ENCODE measurements at places on chromosomes 11 and 22.
A peak's percentile ranks its signal among the peaks of the same experiment; 100 is the strongest.

DNA sequence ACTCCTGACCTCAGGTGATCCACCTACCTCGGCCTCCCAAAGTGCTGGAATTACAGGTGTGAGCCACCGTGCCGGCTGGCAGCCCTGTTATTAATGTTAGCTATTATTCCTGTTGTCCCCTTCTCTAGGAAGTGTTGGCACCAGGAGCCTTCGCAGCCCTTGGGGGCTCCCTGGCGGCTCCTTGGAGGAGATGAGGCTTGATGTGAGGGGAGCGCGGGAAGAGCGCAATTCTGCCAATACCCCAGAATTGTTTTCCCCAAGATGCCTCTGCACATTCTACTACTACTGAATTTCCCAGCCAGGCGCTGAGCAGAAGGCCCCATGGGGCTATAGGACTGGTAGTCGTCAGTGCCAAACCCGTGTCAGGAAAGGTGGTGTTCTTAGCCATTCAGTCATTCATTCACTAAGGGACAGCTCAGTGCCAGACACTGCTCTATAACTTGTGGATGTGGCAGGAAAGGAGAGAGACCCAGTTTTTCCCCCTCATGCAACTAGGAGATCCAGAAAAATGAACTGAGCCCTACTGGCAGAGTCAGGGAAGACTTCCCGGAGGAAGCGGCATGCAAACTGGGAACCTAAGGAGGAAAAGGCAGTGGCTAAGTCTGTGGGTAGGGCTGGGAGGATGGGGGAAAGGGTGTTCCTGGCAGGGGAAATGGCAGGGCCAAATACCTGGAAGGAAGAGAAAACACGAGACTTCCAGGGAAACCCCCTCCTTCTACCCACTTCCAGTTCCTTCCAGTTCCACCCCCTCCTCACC, 3.5 kb downstream of the FBLN1 start:
- no peak overlapping the region for H3K27ac ChIP-seq
- peaks cover 60% of the 10 kb centered on the region for H3K4me1 ChIP-seq
- H3K4me3 ChIP-seq, result peak overlapping the region; percentile 88

DNA sequence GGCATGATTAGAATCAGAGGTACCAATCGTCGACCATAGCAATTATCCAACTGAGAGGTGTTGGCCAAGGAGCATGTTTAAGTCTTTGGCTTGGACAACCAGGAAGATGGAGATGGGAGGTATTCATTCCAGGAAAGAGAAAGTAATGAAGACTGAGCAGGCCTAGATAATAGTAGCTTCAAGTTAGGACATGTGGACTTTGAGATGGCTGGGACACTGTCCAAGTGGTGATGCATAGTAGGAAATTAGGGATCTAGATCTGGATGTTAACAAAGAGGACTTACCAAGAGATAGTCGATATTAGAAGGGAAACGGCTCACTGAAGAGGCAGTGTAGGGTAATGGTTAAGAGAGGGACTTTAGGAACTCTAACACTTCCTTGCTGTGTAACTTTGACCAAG, 266.7 kb downstream of the FAM76B start:
- DNase-seq, result no peak
- H3K36me3 ChIP-seq, result no peaks in the 10 kb centered on the region
- no peaks in the 10 kb centered on the region for H3K27me3 ChIP-seq
- H3K4me3 ChIP-seq, result no peak overlapping the region
- H3K4me1 ChIP-seq, result no peaks in the 10 kb centered on the region

GRCh38 chr22:38228873-38229740, 27.3 kb downstream of the MAFF start:
- peak overlapping the region; percentile 7 for H3K4me3 ChIP-seq
- H3K27ac ChIP-seq, result peak overlapping the region; percentile 95
- peak; percentile 51 for DNase-seq
- peaks cover 42% of the 10 kb centered on the region for H3K36me3 ChIP-seq

DNA sequence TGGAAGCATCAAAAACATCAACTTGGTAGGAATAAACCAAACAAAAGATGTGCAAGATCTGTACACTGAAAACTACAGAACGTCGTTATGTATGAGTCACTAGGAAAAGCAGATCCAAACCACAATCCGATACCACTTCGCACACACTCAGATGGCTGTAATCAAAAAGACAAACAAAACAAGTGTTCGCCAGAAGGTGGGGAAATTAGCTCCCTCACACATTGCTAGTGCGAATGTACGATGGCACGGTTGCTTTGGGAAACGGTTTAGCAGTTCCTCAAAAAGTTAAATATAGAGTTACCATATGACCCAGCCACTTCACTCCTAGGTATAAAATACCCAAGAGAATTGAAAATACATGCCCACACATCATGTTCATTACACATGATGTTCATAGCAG, 14.8 kb upstream of the CARD10 start:
- DNase-seq, result peak; percentile 69
- peaks cover 7% of the 10 kb centered on the region for H3K27me3 ChIP-seq
- H3K4me3 ChIP-seq, result peak overlapping the region; percentile 50
- H3K4me1 ChIP-seq, result peaks cover 28% of the 10 kb centered on the region
- no peaks in the 10 kb centered on the region for H3K36me3 ChIP-seq

GRCh38 chr11:64245797-64246620, 734 bp downstream of the PPP1R14B start:
- peak overlapping the region; percentile 95 for H3K4me3 ChIP-seq
- peak overlapping the region; percentile 95 for H3K27ac ChIP-seq
- H3K4me1 ChIP-seq, result peaks cover 29% of the 10 kb centered on the region
- H3K36me3 ChIP-seq, result peaks cover 16% of the 10 kb centered on the region
- H3K27me3 ChIP-seq, result peaks cover 4% of the 10 kb centered on the region

- H3K27me3 ChIP-seq, result no peaks in the 10 kb centered on the region
- H3K4me3 ChIP-seq, result no peak overlapping the region
- H3K4me1 ChIP-seq, result no peaks in the 10 kb centered on the region
- H3K27ac ChIP-seq, result no peak overlapping the region
These were observed 89.6 kb downstream of the C11orf87 start for GRCh38 chr11:109511598-109511997.

- H3K36me3 ChIP-seq, result no peaks in the 10 kb centered on the region
- H3K4me3 ChIP-seq, result no peak overlapping the region
- DNase-seq, result no peak
These were observed 9.9 kb downstream of the STK33 start for GRCh38 chr11:8584082-8584481.

GRCh38 chr11:73376803-73377629, 817 bp downstream of the RELT start:
- 0 out of 2 replicates have a peak, but pooled peaks cover 5% of the 10 kb centered on the region for H3K36me3 ChIP-seq
- peaks cover 20% of the 10 kb centered on the region for H3K27me3 ChIP-seq
- peaks cover 31% of the 10 kb centered on the region for H3K4me1 ChIP-seq
- DNase-seq, result peak; percentile 69
- H3K4me3 ChIP-seq, result peak overlapping the region; percentile 94
- peak overlapping the region; percentile 89 for H3K27ac ChIP-seq

- H3K4me1 ChIP-seq, result peaks cover 81% of the 10 kb centered on the region
- no peaks in the 10 kb centered on the region for H3K36me3 ChIP-seq
- no peaks in the 10 kb centered on the region for H3K27me3 ChIP-seq
- peak overlapping the region; percentile 24 for H3K4me3 ChIP-seq
These were observed 8.3 kb downstream of the LGR4 start for GRCh38 chr11:27464289-27464696.

- H3K4me3 ChIP-seq, result no peak overlapping the region
- no peaks in the 10 kb centered on the region for H3K27me3 ChIP-seq
- peak; percentile 53 for DNase-seq
These were observed 18.9 kb downstream of the LIMK2 start for GRCh38 chr22:31230871-31231621.

DNA sequence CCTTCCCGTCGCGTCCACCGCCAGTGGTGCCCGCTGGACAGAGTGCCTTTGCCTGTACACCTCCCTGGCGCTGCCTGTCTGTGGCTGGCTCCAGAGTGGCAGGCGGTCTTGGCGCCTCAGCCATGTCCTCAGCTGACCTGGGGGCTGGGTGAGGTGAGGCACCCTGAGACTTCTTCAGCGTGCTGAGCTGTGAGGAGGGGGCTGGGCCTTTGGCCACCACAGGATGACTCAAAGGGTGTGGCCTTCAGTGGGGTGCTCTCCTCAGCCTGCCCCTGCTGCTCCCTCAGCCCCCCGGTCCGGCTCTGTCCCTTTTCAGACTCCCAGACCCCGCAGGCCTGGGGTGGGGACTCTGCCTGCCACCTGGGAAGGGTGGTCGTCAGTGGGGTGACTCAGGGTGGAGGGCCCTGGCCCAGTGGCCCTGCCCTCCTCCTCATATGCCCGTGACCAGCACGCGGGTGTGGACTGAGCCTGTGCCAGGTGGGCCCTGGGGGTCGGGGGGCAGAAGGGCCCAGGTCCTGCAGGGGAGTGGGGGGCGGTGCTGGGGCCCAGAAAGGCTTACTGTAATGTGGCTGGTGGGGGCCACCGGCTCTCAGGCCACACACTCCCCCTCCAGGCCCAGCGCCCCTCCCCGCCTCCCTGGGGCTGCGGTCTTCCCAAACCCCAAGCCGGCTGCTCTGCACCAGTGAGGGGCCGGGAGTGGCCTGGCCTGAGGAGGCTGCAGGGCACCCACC, 15.9 kb downstream of the CRELD2 start:
- no peak overlapping the region for H3K4me3 ChIP-seq
- H3K36me3 ChIP-seq, result no peaks in the 10 kb centered on the region
- DNase-seq, result no peak
- H3K27me3 ChIP-seq, result peaks cover 1% of the 10 kb centered on the region
- H3K27ac ChIP-seq, result no peak overlapping the region
- H3K4me1 ChIP-seq, result peaks cover 7% of the 10 kb centered on the region

- no peak for DNase-seq
- peaks cover 3% of the 10 kb centered on the region for H3K27me3 ChIP-seq
- H3K4me1 ChIP-seq, result peaks cover 14% of the 10 kb centered on the region
- peaks cover under 1% of the 10 kb centered on the region for H3K36me3 ChIP-seq
These were observed 89.8 kb upstream of the LIN7C start for GRCh38 chr11:27596388-27596787.

GRCh38 chr11:94169516-94169915, 40.9 kb downstream of the PANX1 start:
- H3K4me1 ChIP-seq, result peaks cover 22% of the 10 kb centered on the region
- DNase-seq, result no peak
- no peak overlapping the region for H3K4me3 ChIP-seq
- H3K27ac ChIP-seq, result no peak overlapping the region
- H3K27me3 ChIP-seq, result no peaks in the 10 kb centered on the region

GRCh38 chr11:88420165-88420791, 82.7 kb upstream of the CTSC start:
- peaks cover 56% of the 10 kb centered on the region for H3K4me1 ChIP-seq
- H3K27me3 ChIP-seq, result peaks cover 2% of the 10 kb centered on the region

DNA sequence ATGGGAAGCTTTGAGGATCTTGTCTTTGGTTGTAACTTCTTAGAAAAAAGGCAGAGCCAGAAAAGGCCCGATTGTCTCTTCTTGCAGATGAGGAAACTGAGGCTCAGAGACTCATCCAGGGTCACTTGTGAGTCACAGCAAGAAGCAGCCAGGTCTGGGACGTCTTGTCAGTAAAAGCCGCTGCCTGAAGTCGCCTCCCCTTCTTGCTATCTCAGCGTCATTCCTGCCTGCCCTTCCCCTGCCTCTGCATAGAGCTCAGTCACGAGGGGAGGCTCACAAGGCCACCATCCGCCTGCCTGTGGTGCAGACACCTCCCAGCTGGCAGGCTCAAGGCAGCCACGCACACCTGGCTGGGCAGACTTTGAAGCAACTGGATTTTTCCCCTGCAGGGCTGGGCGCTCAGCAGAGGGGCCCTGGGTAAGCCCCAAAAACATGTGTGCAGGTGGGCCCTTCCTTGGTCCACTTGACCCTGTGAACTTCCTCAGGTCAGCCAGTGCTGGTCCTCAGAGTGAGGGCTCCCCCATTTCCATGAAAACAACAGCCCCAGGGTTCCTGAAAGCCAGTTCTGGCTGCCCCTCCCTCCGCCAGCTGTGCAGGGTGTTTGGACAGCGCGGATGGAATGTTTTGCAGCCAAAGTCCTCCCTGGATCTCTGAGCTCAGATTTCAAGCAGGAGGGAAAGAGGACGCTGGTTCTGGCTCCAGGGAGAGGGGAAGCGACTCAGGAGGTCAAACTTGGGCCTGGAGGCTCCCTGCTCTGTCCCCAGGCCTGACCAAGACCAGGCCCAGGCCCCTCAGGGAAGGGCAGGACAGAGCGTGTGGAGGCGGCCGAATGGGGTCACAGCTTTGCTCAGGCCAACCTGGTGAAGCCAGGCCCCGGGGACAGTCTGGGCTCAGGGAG, 6.0 kb upstream of the RAB3IL1 start:
- H3K27ac ChIP-seq, result peak overlapping the region; percentile 72
- peak; percentile 18 for DNase-seq
- no peaks in the 10 kb centered on the region for H3K36me3 ChIP-seq
- no peaks in the 10 kb centered on the region for H3K27me3 ChIP-seq
- peaks cover 18% of the 10 kb centered on the region for H3K4me1 ChIP-seq

DNA sequence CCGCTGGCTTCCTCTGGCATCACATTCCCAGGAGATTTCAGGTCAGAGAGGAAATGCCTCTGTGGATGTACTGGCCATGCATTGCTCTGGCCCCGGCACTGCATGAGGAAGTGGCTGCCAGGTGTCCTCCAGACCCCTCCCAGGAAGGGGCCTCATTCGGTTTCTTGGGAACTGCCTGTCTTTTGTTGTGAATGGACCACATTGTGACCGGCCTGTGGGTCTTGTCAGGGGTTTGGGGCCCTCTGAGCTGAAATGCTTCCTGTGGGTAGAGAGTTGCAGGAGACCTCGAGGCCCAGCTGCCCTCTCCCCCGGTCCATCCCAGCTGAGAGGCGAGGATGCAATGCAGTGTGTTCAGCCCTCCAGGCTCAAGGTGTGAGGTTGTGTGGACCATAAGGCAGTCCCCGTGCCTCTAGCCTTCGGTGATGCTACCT, 18.8 kb upstream of the ST3GAL4 start:
- H3K27ac ChIP-seq, result no peak overlapping the region
- peaks cover 12% of the 10 kb centered on the region for H3K27me3 ChIP-seq
- no peak overlapping the region for H3K4me3 ChIP-seq
- peaks cover 71% of the 10 kb centered on the region for H3K4me1 ChIP-seq
- peaks cover 29% of the 10 kb centered on the region for H3K36me3 ChIP-seq

DNA sequence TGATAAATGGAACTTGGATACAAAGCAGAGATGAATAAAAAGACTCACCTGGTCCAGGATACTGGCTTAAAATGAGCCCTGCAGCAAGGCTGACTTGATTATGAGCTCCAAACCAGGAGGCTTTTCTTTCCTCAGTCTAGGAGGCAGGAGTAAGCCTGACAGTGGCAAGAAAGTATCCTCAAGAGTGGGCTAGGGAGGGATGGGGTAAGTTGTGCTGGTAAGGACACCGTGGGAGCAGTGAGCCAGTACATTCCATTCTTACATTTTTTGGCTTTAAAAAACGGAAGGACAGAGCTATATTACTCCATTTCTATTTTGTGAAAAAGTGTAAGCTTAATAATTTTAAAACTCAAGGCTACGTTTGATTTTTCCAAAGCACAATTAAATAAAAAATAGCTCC, 187.1 kb upstream of the DDI1 start:
- no peak for DNase-seq
- H3K4me1 ChIP-seq, result peaks cover 31% of the 10 kb centered on the region
- H3K4me3 ChIP-seq, result no peak overlapping the region

GRCh38 chr22:22210375-22210774, 34.2 kb upstream of the VPREB1 start:
- H3K4me1 ChIP-seq, result peaks cover 21% of the 10 kb centered on the region
- H3K4me3 ChIP-seq, result no peak overlapping the region
- no peaks in the 10 kb centered on the region for H3K36me3 ChIP-seq
- H3K27ac ChIP-seq, result peak overlapping the region; percentile 14
